ENCODE measurements at places on chromosomes 7 and 10.

DNA sequence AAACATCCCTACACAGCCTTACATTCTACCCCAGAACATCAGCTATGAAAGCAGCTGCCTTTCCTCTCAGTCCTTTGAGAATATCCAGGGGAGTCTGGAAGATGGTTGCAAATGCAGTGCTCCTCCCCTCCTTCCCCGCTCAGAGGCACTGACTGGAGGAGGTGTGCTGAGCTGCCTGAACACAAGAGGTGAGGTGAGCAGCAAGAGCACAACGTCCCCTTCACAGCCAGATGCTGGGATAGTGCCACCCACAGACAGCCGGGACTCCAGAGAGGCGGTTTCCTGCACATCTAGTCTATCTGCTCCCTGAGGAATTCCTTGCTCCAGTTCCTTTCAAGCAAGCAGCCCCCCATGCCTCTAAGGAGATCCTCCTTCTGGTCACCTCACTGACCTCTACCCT is 74.2 kb downstream of the EZH2 start:
- DNase-seq, result no peak

- no peak for DNase-seq
These were observed 5.7 kb upstream of the MKRN1 start for GRCh38 chr7:140484951-140485499.

DNA sequence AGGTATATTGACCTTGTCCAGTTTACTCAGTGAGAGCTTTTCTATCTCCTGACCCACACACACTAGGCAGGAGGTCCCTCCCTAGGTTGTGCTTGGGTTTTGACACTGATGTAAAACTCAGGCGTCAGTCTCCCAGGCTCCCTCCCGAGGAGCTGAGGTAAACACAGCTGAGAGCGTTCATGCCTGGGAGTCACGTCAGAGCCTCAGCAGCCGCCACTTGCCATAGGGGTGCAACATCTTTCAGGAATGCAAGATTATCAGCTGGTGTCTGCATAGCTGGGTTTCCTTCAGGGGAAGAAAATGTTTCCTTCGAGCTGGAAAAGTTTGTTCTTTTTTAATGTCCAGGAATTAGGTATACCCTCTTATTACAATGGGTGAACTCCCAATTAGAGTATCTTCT is 70.6 kb downstream of the FGFR2 start:
- DNase-seq, result no peak

- DNase-seq, result no peak
These were observed 14.4 kb upstream of the KIF5B start for GRCh38 chr10:32070645-32071044.

GRCh38 chr7:50743893-50744292 is 38.8 kb downstream of the GRB10 start:
- DNase-seq, result no peak

- DNase-seq, result no peak
These were observed 214.4 kb upstream of the KIAA1217 start for GRCh38 chr10:23994459-23995046.

DNA sequence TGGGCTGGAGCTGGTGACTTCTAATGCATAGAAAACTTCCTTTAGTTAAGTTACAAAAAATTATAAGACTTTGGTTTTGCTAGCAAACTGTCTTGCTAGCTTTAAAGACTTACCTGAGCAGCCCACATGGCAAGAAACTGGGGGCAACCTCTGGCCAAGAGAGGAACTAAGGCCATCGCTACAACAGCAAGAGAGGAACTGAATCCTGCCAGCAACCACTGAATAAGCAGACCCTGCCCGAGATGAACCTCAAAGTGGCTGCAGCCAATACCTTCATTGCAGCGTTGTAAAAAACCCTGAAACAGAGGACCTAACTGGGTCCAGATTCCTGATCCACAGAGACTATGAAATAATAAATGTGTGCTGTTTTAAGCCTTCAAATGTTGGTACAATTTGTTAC is 54.6 kb upstream of the STARD3NL start:
- no peak for DNase-seq

DNA sequence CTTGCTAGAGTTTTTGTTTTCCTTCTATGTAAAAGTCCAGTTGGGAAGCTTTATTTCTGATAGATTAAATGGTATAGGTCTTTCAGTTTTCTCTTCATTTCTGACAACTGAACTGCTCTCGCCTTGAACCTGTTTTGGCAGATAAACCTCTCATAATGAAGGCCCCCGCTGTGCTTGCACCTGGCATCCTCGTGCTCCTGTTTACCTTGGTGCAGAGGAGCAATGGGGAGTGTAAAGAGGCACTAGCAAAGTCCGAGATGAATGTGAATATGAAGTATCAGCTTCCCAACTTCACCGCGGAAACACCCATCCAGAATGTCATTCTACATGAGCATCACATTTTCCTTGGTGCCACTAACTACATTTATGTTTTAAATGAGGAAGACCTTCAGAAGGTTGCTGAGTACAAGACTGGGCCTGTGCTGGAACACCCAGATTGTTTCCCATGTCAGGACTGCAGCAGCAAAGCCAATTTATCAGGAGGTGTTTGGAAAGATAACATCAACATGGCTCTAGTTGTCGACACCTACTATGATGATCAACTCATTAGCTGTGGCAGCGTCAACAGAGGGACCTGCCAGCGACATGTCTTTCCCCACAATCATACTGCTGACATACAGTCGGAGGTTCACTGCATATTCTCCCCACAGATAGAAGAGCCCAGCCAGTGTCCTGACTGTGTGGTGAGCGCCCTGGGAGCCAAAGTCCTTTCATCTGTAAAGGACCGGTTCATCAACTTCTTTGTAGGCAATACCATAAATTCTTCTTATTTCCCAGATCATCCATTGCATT is 27.1 kb downstream of the MET start:
- no peak for DNase-seq

DNA sequence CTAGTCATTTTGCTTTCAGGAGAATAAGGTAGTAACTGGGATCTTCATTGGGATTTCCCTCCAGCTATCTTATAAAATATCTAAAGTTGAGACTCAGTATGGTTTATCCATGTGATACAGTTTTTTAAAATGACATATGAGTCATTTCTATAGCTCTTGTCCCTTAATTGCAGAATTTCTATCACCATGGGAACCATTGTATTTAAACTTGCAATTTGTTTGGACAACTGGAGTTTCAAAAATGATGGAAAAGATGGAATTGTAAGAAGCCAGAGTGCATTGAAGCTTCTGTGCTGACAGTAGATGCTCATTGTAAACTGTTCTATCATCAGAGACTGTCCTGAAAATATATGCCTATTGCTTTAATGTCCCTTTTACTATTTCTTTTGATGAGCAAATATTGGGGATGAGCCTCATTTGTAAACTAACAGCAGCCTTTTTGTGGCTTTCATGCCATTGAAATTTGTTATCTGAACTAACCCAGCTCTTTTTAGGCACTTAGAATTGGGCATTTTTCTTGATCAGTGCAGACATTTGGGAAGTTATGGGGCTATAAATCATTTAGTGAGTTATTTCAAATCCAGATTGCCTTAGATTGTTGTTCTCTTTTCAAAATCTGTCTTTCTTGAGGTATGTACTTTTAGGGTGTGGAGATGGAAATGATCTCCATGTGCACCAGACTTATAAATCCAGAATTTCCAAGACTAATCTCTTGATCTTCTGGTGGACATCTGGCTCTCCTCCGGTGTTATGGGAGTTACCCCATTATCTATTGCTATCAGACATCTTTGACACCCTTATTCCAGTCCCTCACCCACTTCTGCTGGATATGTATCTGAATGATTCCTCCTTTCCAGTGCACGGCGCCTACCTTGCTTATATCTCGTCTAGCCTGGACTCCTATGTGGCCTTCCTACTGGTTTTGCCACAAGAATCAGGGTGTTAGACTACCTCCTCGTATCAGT is 159.0 kb downstream of the SND1 start:
- DNase-seq, result no peak

DNA sequence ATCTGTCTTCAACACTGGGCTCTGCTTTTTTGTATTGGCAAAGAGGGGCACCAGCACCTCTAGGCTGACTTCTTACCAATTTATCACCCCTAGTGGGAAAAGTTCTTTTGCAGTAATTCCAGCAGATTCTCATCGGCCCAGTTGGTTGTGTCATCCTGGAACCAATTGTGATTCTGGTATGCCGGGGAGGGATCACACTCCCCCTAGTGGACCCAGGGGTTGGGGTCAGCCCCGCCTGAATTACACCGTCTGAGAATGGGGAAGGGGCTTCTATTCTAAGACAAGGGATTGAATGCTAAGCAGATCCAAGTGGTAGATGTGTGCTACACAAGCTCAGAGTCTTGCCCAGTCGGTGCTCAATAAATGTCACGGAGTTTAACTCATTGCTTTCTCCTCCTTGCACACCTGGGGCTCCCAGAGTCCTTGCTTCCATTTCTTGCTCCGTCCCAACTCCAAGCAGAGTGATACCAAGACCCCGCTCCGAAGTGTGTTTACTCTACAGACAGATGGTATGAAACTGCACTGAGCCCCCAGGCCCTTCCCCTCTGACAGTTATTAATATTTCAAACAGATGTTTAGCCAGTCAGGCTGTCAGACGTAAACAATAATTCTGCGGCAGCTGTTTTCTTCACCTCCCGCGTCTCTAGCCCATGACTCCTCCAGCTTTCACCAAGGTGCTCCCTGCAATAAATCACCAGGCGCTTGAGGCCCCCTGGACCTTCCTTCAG is 71.9 kb downstream of the C10orf105 start:
- no peak for DNase-seq

GRCh38 chr7:123836656-123837055 is 8.3 kb upstream of the HYAL4 start:
- DNase-seq, result no peak

GRCh38 chr10:58367069-58367468 is 18.1 kb upstream of the TFAM start:
- no peak for DNase-seq

- DNase-seq, result no peak
These were observed 231.5 kb upstream of the ZNF32 start for GRCh38 chr10:43880160-43880559.

- DNase-seq, result no peak
These were observed 119.0 kb upstream of the IMMP2L start for GRCh38 chr7:111681242-111681641.

DNA sequence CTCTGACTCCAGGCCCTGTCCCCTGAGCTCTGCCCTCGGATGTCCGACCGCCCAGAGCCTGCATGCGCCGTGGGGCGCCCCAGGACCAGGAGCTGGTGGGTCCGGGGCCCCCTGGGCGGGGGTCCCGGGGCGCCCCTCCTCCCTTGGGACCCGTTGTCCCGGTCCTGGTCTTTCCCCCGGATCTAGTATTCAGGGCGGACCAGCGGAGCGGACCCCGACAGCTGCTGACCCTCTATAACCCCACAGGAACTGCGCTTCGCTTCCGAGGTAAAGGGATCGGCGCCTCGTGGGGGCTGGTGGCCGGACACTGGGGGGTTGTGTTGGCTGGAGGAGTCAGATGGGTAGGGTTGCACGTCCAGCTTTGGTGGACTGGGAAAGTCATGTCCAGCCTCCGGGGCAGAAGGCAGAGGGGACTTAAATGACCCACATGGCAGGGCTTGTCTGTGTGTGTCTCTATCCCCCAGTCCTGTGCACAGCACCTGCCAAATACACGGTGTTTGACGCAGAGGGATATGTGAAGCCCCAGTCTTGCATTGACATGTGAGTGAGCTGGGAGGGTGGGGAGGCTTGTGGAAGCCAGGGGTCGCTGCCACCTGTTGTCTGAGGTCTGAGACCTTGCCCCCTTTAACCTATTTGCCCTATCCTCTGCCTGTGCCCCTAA is 520 bp downstream of the MOSPD3 start:
- DNase-seq, result no peak

DNA sequence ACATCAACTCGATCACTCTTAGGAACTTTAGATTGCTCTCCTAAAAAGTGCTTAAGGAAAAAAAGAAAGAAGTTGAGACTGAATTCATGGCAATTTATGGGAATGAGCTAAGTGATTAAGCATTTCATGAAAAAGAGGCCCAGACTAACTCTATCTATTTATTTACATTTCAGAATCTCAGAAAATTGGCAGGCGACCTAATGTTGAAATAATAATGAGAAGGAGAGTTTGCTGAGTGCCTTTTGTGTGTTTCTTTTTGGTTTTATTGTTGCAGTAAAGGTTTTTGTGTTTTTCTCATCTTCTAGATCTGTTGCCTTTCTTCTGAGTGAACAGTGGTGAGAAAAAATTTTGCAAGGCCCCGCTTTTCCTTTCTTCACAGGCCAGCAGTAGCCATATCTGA is 3.8 kb downstream of the GRK5 start:
- no peak for DNase-seq

GRCh38 chr7:150847536-150847935 is 4.8 kb upstream of the AOC1 start:
- DNase-seq, result no peak

DNA sequence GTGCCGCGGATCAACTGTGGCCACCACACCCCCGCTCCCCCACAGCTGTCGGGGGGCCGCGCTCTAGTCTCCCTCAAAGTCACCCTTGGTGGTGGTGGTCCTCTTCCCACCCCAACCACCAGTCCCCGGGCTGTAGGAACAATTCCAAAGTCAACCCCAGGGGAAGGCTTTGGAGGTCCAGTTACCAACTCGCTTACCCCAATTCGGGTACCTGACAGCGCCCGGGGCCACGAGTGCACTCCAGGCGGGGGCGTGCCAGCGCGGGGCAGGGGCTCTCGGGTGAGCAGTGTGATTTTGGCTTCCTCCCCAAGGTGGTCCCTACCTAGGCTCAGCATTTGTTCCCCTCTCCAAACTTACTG is 584 bp upstream of the ZMIZ1 start:
- DNase-seq, result no peak

GRCh38 chr7:141624763-141625162 is 73.6 kb downstream of the AGK start:
- DNase-seq, result no peak

DNA sequence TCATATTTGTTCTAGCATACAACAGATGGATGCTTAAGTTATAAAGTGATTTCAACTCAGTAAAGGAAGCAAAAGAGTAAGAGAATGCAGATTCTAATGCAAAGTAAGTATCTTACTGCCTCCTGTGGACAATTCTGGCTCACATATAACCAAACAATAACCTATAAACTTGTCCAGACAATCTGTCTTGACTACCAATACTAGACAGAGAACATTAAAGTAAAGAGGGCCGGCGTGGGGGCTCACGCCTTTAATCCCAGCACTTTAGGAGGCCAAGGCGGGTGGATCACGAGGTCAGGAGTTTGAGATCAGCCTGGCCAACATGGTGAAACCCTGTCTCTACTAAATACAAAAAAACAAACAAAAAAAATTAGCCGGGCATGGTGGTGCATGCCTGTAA is 329.3 kb downstream of the CACNA2D1 start:
- no peak for DNase-seq

DNA sequence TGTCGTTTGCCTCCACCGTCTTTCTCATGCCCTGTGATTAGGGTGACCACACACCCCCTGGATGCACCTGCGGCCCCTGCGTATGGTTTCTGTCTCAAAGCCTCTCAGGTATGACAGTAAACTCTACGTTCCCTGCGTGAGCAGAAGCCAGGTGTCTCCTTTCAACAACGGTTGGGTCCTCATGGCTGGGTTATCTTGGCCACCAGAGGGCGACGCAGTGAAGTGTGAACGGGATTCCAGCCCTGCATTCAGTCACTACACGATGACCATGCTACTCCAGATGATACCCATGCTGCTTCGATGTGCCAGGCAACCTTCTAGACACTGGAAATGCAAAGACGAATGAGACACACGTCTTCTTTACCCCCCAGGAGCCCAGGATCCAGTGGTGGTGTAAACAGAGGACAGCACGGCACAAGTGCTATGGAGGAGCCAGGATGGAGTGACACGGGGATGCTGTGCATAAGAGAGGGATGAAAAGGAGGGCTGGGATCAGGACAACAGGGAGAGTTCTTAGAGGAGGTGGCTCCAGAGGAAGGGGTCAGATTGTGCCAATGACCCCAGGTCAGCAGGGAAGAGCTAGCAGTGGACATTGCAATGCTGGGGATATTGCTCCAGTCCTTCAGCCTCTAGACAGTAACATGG is 228.1 kb upstream of the PFKP start:
- DNase-seq, result no peak

Data from stimulated activated CD8-positive, alpha-beta memory T cell treated with anti-CD3 and anti-CD28 coated beads, Interleukin-2, amount 100 ng/mL, for 1 hour (primary cell).